ENCODE measurements at places on chromosomes 5 and 9.

DNA sequence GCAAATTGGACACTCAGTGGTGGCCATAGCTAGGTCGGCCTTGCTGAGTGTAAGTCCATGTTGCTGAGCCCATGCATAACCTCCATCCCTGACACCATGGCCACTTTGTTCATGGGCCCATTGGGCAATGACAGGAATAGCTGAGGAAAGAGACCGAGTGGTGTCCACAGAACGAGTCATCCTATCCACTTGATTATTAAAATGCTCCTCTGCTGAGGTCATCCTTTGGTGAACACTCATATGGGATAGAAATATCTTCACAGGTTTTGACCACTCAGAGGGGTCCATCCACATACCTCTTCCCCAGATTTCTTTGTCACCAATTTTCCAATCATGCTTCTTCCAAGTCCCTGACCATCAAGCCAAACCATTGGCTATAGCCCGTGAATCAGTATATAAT is 63.6 kb downstream of the PPIC start:
- peak; percentile 46 for DNase-seq

DNA sequence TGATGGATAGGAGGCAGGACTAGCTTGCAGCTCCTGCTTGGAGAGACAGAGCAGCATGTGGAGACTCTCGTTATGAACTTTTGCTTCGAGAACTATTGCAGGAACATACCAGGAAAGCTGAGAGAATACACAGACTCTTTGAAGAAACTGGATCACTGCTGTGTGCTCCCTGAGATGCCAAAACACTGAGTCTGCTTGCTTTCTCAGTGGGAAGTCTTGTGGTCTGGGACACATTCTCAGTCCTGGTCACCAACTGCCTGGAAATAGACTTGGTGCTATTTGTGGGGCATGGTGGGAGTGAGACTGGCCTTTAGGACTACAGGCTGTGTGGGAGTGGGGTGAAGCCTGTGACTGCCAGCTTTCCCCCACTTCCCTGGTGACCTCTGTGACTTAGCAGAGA is 252.6 kb downstream of the MED10 start:
- no peak for DNase-seq

DNA sequence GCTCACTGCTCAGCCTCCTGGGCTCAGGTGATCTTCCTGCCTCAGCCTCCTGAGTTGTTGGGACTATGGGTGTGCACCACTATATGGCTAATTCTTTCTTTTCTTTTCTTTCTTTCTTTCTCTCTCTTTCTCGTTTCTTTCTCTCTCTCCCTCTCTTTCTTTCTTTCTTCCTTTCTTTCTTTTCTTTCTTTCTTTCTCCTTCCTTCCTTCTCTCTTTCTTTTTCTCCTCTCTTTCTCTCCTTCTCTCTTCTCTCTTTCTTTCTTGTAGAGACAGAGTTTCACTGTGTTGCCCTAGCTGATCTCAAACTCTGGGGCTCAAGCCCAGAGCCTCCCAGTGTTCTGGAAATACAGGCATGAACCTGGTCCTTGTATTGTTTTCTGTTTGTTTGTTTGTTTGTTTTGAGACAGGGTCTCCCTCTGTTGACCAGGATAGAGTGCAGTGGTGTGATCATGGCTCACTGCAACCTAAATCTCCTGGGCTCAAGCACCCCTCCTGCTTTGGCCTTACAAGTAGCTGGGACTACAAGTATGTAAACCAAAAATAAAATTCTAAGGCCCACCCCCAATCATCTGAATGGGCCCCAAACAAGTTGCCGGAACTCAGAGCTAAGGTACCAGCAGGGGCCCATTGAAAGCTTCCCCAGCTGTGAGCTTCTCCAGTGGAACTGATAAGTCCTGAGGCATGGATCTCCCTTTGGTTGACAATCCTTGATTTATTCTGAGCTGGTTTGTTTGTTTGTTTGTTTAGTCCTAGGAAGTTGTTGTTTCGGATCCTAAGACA is 11.9 kb upstream of the BTF3 start:
- DNase-seq = no peak

GRCh38 chr9:109934857-109935215 is 154.8 kb downstream of the PALM2AKAP2 start:
- DNase-seq = no peak

GRCh38 chr9:109926421-109926869 is 146.4 kb downstream of the PALM2AKAP2 start:
- DNase-seq = no peak

- no peak for DNase-seq
Measured at GRCh38 chr9:99305820-99306811, 84.0 kb downstream of the SEC61B start.
